ENCODE measurements at places on chromosomes 2 and 18.

GRCh38 chr2:149278872-149279264 lies 51.5 kb upstream of the LYPD6 start:
- DNase-seq: no peak

DNA sequence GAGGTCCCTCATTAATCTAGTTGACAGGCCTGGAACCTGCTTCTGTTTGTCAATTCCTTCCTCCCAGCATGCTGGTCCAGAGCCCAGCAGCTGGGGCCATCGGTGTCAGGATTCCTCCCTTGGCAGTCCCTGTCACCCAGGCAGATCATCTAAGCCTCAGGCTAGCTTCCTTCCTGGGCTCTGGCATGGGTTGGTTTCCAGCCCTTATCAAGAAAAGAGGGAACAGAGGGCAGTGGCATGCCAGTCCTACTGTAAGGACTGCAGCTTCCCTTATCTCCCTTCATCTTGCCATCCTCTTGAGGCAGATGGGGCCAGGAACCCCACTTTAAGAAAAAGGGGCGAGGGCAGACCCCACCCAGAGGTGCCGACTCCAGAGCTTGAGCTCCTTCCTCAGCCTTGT lies 10.9 kb upstream of the KCNK3 start:
- DNase-seq: no peak

DNA sequence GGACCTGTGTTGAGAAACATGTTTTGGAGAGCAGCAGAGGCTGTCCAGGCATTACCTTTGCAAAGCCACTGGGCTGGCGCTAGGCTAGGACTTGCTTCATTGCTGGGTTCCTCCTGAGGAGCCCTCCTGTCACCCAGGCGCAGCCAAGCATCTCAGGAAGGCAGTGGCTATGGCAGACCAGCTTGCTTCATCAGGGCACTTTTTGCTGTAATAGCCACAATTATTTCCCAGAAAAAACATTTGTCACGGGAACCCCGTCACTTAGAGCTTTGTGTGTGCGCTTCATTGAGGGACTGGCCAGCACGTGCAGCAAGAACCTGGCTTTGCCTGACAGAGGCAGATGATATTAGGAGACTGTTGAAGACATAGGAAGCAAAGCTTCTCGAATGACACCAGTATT lies 36.4 kb downstream of the SLC20A1 start:
- DNase-seq: no peak

DNA sequence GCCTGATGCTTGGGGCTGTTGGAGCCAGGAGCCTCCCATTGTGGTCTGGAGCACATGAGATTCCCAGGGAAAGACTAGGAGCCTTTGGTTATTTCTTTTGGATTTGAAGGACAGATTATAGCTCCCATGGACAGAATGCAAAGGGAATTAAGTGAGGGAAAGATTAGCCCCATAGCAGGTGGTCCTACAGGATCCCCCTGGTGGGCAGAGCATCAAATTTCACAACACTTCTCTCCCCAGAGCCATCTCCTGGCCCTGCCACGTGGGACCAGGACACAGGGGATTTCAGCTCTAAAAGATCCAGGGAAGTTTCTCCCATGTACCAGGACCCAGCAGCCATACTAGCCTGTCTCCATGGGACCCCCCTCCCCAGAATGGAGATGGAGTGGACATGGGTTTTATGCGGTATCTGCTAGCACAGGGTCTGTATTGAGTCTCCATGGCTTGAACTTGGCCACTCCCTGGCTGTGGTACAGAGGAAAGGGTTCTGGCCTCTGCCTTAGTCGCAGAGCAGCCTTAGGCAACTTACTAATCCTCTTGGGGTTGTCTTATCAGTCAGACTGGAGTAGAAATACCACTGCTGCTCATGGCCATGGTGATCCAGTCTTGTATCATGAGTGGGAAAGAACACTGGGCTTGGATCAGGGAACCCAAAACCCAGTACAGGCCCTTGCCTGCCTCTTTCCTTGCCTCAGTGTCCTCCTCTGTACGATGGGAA lies 6.8 kb upstream of the PLB1 start:
- DNase-seq: no peak

DNA sequence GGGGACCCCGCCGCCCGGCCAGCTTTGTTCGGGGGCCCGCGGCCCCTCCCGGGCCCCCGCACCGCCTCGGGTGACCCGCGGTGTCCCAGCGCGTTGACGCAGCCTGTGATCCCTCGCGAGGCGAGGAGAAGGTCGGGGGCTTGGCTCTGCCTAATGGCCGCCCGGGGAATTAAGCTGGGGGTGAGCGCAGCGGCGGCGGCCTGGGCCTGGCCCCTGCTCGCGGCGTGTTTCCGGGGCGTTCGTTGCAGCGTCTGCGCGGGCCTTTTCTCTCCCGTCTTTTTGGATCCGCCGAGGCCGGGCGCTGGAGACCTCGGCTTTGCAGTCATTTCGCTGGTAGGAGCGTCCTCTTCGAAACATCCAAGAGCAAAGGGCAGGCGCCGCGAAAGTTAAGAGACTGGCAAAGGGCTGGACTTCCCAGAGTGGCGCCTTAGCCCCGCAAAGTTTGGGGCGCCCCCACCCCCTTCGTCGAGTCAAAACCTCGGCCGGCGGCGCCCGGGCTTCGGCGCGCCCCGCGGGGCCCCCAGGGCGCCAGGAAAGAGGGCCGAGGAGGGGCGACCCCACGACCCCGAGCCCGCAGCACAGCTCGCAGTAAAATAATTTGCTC lies 1.3 kb downstream of the SALL3 start:
- no peak for DNase-seq

GRCh38 chr18:62347089-62347506 lies 22.0 kb downstream of the TNFRSF11A start:
- no peak for DNase-seq

- DNase-seq: no peak
Observed at GRCh38 chr18:21483051-21483450, 117.5 kb downstream of the ESCO1 start.

- DNase-seq: no peak
Observed at GRCh38 chr18:74446631-74447403, 10.3 kb downstream of the DIPK1C start.

DNA sequence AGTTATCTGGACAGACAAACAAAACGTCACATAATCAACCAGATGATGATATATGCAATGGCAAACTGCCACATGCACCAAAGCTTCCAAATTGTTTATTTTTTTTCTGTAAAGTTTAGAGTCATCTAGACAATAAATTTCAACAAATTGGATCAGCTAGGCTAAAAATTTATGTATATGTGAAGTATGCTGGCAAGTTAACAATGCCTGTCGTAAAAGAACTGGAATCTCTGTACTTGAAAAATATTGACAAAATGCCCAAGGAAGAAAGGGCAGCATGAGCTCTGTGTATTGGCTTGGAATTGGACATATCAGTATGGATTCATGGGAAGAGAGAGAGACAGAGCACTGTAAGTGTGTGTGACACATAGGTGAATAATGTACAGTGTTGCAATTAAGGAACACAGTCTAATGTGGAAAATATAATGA lies 309.8 kb downstream of the ERBB4 start:
- no peak for DNase-seq

DNA sequence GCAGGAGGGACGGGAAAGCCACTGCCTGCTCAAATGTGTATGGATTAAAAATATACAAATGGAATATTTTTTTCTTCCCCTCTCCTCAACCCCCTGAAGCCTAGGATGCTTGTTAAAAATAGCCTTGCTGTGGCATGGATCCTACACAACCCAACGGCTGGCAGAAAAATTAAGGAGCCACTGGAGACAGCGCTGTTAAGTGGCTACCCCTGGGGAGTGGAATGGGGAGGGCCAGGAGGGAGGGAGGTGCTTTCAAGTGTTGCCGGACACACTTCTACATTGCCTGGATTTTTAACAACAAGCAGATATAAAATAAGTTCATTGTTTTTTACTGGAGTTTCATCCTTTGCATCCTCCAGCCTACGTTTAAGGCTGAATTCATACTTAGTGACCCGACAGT lies 66.6 kb downstream of the ZBTB7C start:
- no peak for DNase-seq

- DNase-seq: peak; percentile 67
Observed at GRCh38 chr2:11688222-11689069, 18.5 kb upstream of the NTSR2 start.

DNA sequence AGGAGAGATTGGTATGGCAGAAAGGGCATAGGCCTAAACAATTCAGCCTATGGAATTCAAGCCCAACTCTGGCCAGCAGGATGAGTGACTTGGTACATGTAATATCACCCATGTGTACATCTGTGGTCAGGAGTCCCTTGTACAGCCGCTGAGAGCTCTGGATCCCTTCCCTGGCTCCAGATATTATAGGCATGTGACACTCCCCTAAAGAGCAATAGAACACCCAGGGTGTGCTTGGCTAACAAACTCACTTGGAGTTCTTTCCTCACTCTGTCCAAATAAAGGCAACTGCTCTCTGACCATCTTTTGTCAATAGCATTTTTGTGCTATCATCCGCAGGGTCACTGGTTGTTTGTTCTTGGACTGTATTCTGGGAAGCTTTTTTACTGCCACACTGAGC lies 197.4 kb upstream of the NCKAP5 start:
- DNase-seq: no peak

DNA sequence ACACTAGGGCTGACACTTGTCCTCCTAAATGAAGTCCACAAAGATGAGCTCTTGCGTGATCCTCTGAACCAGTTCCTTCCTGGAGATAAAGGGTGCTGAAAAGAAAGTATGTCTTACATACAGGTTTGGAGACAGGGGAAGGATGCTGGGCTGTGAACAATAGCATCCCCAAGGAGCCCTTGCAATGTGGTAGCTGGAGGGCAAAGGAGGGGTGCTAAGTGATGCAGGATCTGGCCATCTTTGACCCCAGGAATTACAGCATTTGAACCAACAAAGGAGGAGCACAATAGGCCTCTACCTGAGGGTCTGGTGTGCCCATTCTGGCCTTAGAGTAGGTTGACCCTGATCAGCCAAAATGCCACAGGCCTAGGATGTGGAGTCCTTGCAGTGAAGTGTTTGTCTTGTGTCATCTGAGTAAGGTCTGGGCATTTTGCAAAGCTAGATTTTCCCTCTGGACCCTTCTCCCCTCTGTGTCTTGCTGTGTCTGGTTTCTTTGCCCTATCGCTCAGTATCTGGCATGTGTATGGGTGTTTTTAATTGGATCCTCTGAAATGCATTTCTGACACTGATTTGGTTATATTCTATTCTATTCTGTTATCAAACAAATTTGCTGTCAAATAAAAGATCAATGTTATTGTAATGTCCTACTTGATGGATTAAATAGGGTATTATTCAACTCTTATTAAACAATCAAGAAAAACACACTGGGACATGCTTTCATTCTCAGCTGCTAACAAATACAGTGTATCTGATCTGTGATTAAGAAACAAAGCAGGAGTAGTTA lies 364.8 kb upstream of the MEIS1 start:
- no peak for DNase-seq

DNA sequence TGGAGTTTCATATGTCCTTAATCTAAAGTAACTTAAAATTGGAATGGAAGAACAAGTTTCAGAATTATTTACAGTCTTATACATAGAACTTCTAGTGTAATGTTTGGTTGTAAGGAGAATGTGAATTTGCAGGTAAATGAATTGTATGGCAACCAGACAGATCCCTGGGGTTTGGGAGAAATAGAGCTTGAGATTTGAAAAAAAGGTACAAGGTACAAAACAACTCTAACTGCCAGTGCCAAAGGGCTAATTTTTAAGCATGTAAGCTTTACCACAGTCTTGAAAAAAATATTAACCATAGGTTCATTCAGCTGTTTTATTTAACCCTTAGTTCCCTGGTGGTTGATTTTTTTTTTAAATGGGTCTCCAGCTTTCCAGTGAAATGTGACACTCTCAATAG lies 103.3 kb downstream of the ICA1L start:
- DNase-seq: no peak

DNA sequence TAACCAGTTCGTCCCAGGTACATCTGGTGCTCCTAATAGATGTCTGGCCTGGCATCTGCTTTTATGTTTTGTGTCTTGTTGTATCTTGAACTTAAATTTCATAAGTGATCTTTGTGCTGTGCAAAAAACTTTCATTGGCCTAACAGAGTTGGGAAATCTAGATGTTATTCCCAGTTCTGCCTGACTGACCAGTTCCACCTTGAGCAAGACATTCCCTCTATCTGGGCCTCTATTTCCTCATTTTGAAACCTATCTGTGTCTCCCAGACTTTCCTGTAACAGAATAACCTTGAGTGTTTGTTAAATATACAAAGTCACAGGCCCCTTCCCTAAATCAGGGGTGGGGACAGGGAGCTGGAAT lies 90.5 kb upstream of the MSH2 start:
- DNase-seq: no peak

GRCh38 chr2:188187726-188188125 lies 103.9 kb upstream of the GULP1 start:
- DNase-seq: no peak

DNA sequence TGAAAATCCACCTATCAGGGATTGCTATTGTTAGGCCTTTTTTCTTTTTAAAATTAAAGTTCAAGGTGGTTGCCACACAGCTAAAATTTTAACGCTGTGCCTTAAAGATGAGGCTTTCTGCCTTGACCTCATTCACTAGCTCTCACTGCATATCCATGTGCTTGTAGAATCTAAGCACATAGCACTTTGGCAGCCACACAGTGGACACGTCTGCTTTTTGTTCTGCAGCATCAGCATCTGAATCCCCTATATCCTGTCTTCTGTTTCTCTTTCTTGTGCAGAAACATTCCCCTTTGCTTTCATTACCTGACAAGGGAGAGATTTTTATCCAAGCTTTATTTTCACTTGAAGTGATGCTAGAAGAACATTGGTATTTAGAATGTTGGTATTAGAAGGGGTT lies 38.1 kb downstream of the RALB start:
- no peak for DNase-seq

- DNase-seq: no peak
Observed at GRCh38 chr2:212998626-212999359, 152.6 kb downstream of the IKZF2 start.

- DNase-seq: no peak
Observed at GRCh38 chr2:240716130-240716798, 24.6 kb downstream of the AQP12A start.

DNA sequence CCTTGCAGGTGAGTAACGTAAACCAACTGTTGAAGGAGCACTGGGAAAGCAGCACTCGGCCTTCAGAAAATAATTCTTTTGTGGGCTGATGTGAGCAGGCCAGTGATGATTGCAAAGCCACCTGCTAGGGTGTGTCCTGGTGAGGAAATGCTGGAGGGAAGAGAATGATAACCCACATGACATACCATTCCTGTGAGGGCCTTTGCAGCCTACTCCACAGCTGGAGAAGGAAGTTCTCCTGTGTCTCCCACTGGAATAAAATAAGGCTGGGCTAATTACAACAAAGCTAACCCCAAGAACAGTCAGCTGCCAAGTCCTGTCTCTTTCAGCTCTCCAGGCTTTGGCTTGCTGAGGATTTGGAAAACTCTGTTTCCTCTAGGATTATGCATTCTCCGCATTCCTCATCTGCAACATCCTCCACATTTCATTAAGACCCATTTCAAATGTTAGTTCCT lies 16.7 kb upstream of the DSG1 start:
- no peak for DNase-seq

Data from activated T-helper 1 cell treated with anti-CD3 and anti-CD28 coated beads, Interleukin-2, amount 50 U/mL, for 16 hours (primary cell).